Skin of body (tissue), 3 donors: ENCODE measurements at places on chromosomes 11 and 22. TPM values are rescaled to one million over a fixed set of nuclear protein-coding genes. Genes with fewer than 3 reads are reported as not detected.

Gene LGALS12
- 33.4 TPM for total RNA-seq

Gene OR10D3
- total RNA-seq = not detected

Gene PNPLA3
- 7.5 TPM for total RNA-seq

Gene OR52E8
- not detected for total RNA-seq

Gene ASCL2
- total RNA-seq = 1.7 TPM

Gene SULT4A1
- 0.89 TPM for total RNA-seq

Gene LSP1
- total RNA-seq = 18.5 TPM

Gene PTDSS2
- total RNA-seq = 14.1 TPM

Gene GNB1L
- 2.1 TPM for total RNA-seq

Gene CARD18
- 37.0 TPM for total RNA-seq

Gene HORMAD2
- not detected for total RNA-seq

Gene E2F8
- 2.7 TPM for total RNA-seq

Gene PHOX2A
- not detected for total RNA-seq

Gene TYR
- 4.0 TPM for total RNA-seq

Gene IL18BP
- total RNA-seq = 3.7 TPM

Gene LDLRAD3
- total RNA-seq = 9.4 TPM

Gene TSPAN32
- 1.2 TPM for total RNA-seq

Gene OR10S1
- not detected for total RNA-seq
